ENCODE measurements at places on chromosomes 4 and X.
A peak's percentile ranks its signal among the peaks of the same experiment; 100 is the strongest.

DNA sequence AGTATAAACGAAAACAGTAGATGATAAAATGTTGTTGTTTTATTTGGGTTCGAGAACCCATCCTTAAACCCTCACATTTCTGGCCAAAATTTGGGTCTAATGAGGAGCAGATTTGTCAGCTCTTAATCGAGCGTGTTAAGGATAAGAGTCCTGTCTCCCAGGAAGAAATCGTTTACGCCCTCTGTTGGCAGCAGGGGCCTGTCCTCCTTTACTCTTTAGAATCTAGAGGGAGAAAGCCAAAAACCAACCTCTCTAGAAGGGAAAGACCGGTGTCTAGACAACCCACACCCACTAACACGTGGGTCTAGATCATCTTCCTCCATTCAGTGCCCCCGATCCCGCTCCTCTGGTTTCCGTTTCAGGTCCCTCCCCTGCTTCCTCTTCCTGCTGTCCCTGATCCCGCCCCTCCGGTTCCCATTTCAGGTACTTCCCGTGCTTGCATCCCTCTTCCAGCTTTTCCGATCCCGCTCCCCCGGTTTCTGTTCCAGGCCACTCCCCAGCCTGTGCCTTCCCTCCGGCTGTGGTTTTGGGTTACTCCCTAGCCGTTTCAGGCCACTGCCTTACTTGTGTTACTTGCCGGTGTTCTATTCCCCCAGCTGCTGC, 339.1 kb downstream of the PAPSS1 start:
- peak; percentile 72 for DNase-seq

DNA sequence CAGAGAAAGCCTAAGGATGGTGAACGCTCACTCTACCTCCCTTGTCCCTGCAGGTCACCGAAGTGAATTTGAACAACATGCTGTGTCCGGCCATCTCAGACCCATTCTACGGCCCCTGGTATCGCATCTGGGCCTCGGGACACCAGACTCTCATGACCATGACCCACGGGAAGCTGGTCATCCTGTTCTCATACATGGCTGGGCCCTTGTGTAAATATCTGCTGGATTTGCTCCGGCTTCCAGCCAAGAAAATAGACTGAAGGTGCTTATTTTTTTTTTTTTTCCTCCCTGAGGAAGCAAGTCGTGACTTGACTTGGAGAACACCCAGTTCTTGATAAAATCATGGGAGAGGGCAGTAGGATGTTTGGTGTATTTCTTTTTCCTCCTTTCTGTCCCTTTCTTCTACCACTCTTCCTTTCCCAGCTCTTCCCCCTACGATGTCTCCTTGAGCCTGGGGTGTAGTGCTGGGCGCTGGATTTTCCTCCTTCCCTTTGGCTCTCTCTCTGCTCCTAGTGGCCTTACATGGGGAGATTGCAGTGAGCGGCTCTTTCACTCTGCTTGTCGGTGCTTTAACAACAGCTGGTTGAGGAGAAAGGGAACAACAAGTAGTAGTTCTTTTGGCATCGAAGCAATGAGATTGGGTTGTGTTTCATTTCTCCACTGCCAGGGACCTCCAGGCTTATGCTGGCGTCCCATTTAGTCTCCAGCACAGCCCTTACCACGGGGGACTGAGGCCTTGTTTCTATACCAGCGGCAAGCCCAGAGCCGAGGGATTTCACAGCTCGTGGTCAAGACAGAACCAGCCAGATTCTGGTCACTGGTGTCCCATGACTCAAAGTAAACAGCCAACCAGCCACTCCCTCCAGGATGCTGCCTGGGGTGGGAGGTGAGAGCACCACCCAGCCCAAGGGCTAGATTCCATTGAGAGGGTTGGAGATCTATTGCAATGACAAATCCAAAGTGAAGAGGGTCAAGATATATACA, 144.4 kb downstream of the AMMECR1 start:
- no peak for DNase-seq

DNA sequence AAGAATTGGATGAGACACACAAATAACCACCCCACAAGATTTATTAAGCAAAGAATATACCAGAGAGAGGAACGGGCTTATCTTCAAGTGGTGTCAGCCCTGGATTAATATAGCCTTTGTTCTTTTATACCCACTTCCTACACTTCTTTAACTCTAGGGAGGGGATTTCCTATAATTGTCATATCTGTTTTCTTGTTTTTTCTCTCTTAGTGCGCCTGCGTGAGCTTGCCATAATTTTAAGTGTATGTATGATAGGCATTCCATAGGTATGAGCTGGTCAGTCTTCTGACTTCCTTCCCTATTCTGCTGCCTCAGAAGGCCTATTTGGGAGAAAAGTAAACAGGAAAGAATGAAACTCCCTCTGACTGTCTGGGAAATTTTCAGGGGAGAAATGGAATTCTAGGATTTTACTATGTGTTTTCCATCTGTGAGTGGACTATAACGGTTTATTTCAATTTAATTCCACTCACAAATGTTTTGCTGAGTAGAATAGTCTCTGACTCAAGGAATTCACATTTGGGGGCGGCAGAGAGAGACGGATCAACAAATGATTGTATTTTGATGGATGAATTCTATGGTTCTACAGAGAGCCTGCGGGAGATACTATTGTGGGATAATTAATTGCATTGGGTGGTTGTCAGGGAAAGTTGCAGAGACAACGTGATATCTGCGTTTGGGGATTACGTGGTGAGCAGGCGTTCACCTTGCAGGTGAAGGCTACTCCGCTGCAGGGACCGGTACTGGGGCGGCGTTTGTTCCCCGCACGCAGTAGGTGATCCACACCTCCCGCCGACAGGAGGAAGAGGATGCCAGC, 626 bp upstream of the CEP135 start:
- no peak for DNase-seq

GRCh38 chr4:21386166-21386780, 562.3 kb downstream of the KCNIP4 start:
- no peak for DNase-seq

DNA sequence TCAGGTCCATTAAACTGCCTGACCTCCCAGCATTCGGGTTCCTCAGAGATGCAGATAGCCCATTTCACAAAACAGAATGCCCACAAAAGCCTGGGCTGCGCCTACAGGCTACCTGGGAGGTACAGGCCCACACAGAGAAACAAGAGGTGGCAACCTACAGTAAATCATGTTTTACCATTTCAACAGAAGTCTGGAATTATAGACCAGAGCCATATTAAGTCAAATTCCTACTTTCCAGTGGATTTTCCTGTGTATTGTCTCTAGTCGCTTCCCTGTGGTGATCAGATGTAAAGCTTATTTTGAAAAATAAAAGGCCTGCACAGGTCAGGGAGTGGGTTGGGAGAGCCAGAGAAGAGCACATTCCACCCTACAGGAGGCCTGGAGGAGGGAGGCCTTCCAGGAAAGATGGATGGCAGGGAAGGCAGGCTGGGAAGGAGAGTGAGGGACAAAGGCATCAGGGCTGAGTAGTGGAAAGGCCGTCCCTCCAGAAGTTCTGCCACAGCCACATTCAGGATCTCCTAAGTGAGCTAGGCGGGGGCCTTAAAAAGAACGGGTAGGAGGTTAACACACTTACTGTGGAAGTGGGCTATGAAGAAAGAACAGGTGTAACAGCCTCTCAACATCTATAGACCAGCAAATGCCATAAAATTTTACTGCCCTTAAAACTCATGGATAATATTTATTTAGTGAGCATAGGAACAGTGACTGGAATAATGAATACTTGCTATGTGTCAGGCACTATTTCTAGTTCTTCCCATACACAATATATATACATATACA, 19.0 kb upstream of the USO1 start:
- no peak for DNase-seq

All from posterior vena cava (tissue), 2 donors.